ENCODE measurements at places on chromosomes 2 and 18. TPM values are rescaled to one million over a fixed set of nuclear protein-coding genes. Genes with fewer than 3 reads are reported as not detected.

DNA sequence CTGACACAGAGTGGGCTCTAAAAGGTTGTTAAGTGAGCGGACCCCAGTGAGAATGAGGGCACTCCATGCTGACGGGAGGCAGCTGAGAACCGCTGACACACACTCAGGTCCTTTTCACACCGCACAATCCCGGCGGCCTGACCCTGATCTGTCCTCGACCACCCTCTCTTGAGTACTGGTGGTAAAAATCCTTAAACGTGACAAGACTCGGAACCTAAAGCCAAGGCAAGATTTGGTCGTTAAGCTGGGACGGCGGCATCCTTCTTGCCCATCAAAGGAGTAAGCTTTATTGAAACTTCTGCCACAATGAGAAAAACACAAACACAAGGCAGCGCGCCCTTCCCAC lies 569 bp downstream of the TMX3 start:
- no peak for DNase-seq

DNA sequence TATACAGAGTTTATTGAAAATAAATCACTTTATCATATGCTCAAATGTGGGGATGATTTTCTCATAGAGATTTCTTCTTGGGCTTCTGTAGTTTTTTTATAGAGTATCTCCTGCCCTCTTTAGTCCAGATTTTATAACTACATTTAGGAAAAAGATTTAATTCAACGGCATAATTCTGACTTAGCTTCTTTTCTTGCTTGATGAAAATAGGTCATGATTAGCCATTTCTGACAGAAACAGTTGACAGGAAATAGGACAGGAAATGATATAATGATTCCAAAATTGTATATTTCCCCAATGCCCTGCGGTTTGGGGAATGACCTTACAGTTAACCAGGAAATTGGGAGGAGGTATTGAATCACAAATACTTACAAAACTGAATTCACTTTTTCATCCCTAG lies 1531.9 kb upstream of the ACVR2A start:
- DNase-seq, result no peak

GRCh38 chr2:234714711-234715110 lies 217.8 kb upstream of the ARL4C start:
- no peak for DNase-seq

DNA sequence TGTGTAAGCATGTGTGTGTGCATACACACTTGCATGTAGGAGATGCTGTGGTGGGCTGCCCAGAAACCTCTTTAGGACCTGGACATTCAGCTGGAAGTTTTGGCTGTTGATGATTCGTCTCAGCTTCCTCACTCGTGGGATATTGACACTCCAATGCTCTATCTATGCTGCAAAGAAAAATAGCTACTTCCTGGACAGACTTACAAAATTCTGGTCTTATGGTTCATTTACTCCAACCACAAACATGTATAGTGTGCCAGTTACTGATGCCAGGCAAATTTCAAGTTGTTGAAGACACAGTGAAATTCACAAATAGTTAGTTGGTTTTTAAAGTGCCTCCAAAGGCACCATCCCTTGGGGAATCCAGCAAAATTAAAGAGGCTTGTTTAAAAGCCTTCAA lies 882.6 kb downstream of the CPS1 start:
- no peak for DNase-seq

- peak; percentile 85 for DNase-seq
Measured at GRCh38 chr2:238864207-238865014, 16.5 kb downstream of the TWIST2 start.

GRCh38 chr2:38380397-38381130 lies 3.5 kb upstream of the ATL2 start:
- no peak for DNase-seq

DNA sequence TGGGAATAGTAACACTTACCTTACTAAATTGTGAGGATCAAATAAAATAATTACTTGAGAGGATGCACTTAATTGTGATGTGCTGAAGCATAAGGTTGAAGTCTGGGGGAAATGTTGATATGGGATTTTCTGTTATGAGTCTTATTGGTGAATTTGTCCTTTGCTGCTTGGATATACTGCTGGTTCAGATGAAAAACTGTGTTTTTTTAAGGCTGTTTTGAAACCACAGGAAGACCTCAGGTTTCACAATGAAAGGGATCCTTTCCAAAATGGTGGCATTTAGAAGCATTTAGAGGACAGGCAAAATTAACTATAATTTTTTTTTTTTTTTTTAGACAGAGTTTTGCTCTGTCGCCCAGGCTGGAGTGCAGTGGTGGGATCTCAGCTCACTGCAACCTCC lies 34.9 kb downstream of the SPATS2L start:
- no peak for DNase-seq

- DNase-seq, result no peak
Measured at GRCh38 chr2:8540552-8541055, 141.3 kb upstream of the ID2 start.

- peak; percentile 66 for DNase-seq
Measured at GRCh38 chr2:95728878-95729596, 137.2 kb downstream of the TRIM43 start.

- no peak for DNase-seq
Measured at GRCh38 chr2:224308272-224308911, 93.5 kb downstream of the FAM124B start.

DNA sequence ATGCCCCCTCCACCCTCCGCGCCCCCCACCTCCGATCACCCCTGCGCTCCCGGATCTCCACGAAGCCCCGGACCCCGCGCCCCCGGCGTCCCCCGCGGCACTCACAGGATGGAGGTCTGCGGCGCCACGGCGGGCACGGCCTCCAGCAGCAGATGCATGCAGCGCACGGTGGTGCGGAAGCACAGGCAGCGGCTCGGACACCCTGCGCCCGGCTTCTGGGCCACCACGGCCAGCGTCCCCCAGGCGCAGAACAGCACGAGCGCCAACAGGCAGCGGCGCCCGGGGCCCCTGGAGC lies 217 bp downstream of the PXDN start:
- peak; percentile 58 for DNase-seq

GRCh38 chr2:176001281-176001915 lies 669 bp downstream of the LNPK start:
- DNase-seq, result peak; percentile 49

GRCh38 chr2:221283896-221284545 lies 288.1 kb downstream of the EPHA4 start:
- no peak for DNase-seq

GRCh38 chr2:85596486-85597143 lies 1.1 kb downstream of the RNF181 start:
- DNase-seq, result no peak

- no peak for DNase-seq
Measured at GRCh38 chr2:26892133-26892532, 44.2 kb downstream of the DPYSL5 start.

GRCh38 chr2:221310730-221311129 lies 261.4 kb downstream of the EPHA4 start:
- no peak for DNase-seq

GRCh38 chr18:54240629-54241107 lies 16.2 kb upstream of the MBD2 start:
- DNase-seq, result no peak

DNA sequence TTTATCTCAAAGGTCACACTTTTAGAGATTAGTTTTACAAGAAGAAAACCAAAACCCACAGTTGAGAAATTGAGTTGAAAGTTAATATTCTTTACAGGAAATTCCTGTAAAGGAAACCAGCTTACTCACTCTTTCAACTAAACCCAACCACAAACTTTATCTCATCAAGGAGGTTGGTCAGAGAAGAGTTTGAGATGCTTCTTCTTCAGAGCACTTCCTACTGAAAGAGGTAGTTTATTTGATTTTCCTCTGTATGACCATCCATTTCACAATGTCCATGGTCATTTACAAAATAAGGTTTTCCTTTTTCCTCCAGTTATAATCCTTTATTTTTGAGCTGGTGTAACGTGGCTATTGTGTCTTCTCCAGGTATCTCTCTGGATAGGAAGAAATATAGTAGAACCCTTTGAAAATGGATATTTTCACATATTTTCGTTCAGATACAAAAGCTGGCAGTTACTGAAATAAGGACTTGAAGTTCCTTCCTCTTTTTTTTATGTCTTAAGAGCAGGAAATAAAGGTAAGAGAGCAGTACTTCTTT lies 4.5 kb upstream of the IL18RAP start:
- no peak for DNase-seq

DNA sequence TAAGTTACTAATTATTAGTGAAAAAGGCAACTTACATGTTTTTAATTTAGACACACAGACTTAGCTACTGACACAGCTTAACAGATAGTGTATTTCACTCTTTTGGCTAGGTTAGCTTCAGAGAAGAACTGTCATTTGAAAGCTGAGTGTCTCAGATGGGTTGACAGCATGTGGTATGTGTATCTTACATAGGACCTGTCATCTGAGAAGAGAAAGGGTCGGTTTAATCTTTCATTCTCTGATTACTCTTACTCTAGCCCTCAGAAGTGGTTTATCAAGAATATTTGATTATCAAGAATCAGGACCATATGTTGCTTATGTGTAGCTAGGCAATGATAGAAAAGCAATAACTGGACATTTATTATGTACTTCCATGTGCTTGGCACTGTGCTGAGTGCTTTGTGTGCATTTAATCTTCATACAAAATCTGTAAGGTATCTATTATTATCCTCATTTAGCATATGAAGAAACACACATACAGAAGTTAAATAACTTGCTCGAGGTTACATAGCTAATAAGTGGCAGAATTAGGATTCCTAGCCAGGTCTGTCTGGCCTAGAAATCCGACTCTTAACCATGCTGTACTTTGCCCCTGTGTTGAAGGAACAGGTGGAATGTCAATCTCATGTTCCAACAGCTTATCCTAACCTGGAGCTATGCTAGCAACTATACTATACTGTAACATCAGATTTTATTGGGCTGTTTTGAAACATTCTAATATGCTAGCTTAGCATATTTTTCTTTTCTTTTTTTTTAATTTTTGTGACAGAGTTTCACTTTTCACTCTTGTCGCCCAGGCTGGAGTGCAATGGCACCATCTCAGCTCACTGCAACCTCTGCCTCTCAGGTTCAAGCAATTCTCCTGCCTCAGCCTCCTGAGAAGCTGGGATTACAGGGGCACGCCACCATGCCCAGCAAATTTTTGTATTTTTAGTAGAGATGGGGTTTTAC lies 28.4 kb downstream of the CFLAR start:
- no peak for DNase-seq

The C1QL2 gene
- not detected for total RNA-seq

The FAM210A gene
- total RNA-seq, result 39.3 TPM

The UPP2 gene
- not detected for total RNA-seq

The GAL3ST2 gene
- total RNA-seq, result not detected

The TRIP12 gene
- 234 TPM for total RNA-seq

The SPATA3 gene
- not detected for total RNA-seq

Data from heart left ventricle (tissue), 16 donors.